ENCODE measurements at places on chromosomes 12 and 14.

- peak; percentile 92 for DNase-seq
These were observed 549 bp upstream of the WDR89 start for GRCh38 chr14:63642229-63642611.

DNA sequence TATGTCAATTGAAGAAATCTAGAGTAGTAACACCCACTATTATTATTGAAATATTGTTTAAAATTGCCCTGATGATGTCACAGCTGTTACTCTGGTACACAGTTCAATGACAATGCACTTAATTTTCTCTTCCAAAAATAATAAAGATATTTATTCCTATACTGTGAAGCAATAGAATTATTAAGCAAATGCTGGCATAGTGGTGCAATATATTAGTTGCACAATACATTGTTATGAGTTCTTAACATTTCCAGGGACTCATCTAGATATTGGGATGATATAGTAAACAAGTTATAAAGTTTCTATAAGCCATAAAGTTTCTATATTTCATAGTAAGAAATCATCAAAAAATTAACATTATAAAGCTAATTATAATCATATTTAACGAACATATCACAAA is 897.8 kb downstream of the LRFN5 start:
- no peak for DNase-seq

GRCh38 chr14:93431036-93431670 is 414 bp downstream of the UNC79 start:
- peak; percentile 46 for DNase-seq

- no peak for DNase-seq
These were observed 76.9 kb downstream of the ESR2 start for GRCh38 chr14:64217308-64217707.

DNA sequence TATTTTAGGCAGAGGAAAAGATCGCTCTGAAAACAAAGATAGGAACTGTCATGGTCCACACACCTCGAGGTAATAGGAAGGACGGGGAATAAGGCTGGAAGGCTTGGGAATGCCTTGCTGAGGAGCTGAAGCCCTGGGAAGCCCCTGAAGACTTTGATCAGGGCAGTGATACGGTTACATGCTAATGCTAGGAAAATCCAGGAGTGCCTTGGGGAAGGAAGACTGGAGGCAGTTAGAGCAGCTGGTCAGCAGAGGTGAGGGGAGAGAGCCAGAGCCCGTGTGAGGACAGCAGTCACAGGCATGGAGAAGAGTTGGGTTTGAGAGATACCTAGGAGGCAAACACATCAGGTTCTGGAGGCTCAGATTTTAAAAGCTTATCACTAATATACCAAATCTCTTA is 8.6 kb upstream of the YY1 start:
- no peak for DNase-seq

- DNase-seq, result no peak
These were observed 122.9 kb upstream of the RAP1B start for GRCh38 chr12:68487721-68488309.

GRCh38 chr14:100524933-100525243 is 62.3 kb downstream of the BEGAIN start:
- no peak for DNase-seq

DNA sequence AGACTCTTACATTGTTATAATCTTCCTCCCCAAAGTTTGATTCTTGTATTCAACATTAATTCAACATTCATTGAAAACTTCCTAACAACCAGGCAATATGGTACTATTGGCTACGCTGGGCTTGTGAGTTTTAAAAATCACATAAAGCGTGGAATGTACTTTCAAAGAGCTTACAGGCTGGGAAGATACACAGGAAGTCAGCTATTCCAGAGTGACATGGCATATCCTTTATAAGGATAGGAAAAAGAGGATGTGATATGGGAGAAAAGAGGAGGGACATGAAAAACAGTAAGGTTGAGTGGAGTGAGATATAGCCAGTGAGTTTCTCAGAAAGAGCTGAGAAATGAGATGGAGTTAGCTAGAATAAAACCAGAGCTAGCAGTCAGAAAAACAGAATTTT is 103.6 kb upstream of the ATF7IP start:
- DNase-seq, result no peak

- no peak for DNase-seq
These were observed 101.4 kb downstream of the DUSP16 start for GRCh38 chr12:12460935-12461922.

DNA sequence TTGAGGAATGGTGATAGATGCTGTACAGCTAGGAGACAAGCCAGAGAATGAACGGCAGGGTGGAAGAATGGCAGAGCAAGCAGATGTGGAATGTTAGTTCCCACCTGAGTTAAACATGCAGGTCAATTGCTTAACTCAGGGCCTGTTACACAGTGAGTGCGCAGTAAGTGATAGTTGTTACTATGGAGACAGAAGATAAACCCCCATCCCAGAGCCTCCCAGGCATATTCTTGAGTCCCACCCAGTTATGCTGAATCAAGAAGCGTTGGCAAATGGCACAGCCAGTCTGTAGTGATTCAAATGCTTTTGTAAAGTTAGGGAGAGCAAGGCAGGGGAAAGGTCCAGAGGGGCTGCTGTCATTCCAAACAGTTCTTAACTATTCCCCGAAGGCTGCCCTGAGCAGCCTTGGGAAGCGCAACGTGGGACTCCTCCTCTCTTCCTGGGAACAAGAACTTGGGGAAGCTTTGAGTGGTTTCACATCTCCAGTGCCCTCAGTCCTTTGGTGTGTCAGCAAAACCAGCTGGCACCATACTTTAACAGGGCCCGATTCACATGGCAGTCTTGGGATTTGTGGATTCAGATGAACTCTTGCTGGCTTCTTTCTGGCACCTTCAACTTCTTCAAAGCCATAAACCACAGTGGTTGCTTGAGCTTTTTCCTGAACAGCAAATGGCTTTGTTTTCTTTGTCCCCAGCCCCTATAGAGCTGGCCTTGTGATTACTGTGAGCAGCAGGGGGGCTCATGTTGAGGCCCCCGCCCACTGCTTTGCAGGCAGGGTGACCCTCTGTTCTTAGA is 66.4 kb downstream of the PPM1A start:
- no peak for DNase-seq
